ENCODE measurements at places on chromosomes 5 and 9. TPM values are rescaled to one million over a fixed set of nuclear protein-coding genes. Genes with fewer than 3 reads are reported as not detected.

GRCh38 chr5:66875315-66875714 lies 279.1 kb downstream of the MAST4 start:
- DNase-seq, result no peak

GRCh38 chr5:164335837-164336236 lies 830.4 kb downstream of the MAT2B start:
- DNase-seq, result no peak

DNA sequence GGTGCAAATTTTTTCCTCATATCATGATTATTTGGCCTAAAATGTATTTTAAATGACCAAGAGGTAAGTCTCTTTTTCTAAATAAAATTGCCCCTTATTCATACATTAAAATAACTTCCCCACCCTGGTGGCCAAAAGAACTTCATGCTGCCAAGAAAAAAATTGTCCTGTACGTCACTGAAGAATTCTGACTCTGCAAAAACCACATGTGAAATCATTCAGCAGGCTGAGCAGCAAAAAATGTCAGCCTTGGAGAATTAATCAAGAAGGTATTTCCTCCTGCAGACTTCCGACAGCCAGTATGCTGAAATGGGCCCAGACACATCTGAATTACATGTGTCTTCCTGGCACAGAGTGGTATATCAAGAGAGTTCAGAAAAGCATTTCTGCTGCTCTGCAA lies 94.6 kb upstream of the HMHB1 start:
- no peak for DNase-seq

DNA sequence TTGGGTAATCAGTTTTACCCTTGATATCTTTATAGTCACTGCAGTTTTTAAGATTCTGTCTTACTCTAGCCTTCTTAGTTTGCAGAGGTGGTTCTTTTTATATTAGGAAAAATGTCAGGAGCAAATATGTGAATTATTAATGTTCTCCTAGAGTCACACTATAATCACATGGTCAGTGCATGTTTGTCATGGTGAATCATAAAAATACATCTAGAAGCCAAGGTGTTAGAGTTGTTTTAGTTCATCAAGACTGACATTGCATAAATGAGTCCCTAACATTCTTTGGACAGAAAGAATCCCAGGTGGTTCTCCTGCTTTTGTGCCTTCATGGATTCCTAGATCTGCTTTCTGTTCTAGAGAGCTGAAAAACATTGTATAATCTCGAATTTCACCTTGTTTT lies 22.9 kb downstream of the ATG10 start:
- DNase-seq, result no peak

USP20 gene
- total RNA-seq, result 8.3 TPM

DNA sequence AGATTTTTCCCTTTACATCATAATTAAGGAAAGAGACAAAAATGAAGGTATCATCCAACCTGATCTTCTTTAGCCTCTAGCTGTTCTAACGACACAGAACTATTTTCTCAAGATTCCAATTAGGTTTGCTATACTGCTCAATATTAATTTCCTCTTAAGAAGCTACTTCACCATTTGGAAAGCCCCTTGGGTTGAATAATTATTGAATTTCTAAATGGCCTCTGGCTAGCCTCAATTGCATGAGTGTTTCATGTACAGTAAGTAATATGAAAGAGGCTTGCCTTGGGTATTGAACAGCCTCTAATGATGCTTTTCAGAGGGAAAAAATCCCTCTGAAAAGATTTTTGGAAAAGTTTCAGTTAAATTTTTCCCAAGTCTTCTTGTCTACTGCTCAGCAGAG lies 3.7 kb upstream of the MOB3B start:
- DNase-seq, result no peak

GRCh38 chr5:139960723-139961383 lies 82.2 kb downstream of the NRG2 start:
- DNase-seq, result no peak

DNA sequence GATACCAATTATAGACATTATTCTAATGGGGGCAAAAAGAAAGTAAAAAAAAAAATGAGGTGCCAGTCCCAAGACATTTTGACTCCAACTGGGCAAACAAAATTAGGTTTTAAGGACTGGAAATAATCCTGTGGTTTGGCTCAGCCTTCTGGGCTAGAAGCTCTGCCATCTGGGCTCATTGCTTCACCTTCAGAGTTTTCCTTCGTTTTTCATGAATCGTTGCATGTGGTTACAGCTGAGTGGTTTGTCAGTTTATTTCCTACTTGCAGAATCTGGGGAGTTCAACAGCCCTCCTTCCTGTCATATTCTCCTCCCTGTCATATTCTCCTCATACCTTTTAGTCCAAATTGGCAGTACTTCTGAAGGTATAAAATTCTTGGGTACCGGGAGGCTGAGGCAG lies 12.0 kb downstream of the UGT3A2 start:
- no peak for DNase-seq
